ENCODE measurements at places on chromosomes 1 and 21. TPM values are rescaled to one million over a fixed set of nuclear protein-coding genes. Genes with fewer than 3 reads are reported as not detected.

Gene SPRR1B
- total RNA-seq, result not detected

Gene ARHGEF11
- total RNA-seq, result 15.3 TPM

Gene CAMK1G
- 0.83 TPM for total RNA-seq

Gene A3GALT2
- not detected for total RNA-seq

Gene TM2D1
- 14.3 TPM for total RNA-seq

Gene PLOD1
- 236 TPM for total RNA-seq

Gene GBP7
- not detected for total RNA-seq

Gene ERRFI1
- total RNA-seq, result 106 TPM

Gene VSIG8
- total RNA-seq, result not detected

GRCh38 chr1:194227161-194227560, 1040.7 kb upstream of the B3GALT2 start:
- peak; percentile 1 for DNase-seq

- no peak for DNase-seq
These were observed 307.9 kb downstream of the SMYD3 start for GRCh38 chr1:246199086-246199645.

GRCh38 chr1:25581764-25582163, 34.8 kb upstream of the MAN1C1 start:
- no peak for DNase-seq

DNA sequence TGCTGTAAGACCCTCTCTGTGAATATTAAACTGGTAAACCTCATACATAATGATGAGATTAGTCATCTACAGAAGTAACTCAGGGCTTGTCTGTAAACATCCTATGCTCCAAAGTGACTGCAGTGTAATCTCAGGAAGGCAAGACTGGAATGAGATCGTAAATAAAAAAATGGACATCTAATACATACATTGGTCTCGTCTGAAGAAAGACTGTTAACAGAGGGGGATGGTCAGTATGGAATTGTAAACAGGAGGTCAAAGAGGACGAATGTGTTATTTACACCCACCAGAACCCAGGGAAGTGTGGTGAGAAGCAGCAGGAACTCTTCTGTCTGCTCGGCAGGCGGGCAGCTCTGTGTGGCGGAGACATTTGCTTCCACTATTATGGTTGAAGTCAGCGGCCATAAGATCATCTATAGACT, 51.4 kb downstream of the DISC1 start:
- DNase-seq, result peak; percentile 75

- DNase-seq, result no peak
These were observed 61.5 kb downstream of the PEX14 start for GRCh38 chr1:10536133-10536770.

- DNase-seq, result peak; percentile 8
These were observed 4.3 kb downstream of the MGST3 start for GRCh38 chr1:165635329-165635728.

GRCh38 chr1:158179301-158180041, 1.2 kb upstream of the CD1D start:
- DNase-seq, result no peak

DNA sequence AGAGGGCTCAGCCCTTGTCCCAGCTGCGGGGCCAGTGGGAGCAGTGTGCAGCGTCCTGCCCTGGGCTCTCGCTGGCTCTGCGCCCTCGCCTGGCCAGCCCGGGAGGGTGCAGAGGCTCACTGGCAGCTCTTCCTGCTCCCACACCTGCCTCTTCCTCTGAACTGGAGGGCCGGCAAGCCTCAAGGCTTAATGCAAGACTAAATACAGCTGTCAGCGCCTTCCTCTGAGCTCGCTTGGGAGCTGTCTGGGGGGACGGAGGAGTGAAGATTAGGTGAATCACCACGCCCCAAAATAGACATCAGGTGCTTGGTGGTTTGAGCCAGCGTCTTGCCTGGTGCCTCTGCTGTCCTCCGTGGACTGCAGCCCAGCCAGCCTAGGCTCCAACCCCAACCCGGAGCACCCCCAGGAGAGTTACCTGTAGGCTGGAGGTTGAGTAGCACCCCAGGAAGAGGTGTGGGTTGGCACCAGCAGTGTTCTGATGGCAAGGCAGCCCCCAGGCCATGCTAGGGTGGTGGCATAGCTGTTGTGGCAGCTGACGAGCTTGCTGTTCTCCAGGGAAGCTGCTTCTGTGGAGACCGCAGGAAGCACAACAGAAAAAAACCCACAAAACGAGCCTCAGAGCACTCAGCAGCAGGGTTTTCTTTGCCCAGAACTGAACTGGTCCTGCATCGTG, 36.9 kb downstream of the UMODL1 start:
- DNase-seq, result peak; percentile 65

GRCh38 chr1:92623187-92623778, 136.6 kb upstream of the GFI1 start:
- peak; percentile 12 for DNase-seq

DNA sequence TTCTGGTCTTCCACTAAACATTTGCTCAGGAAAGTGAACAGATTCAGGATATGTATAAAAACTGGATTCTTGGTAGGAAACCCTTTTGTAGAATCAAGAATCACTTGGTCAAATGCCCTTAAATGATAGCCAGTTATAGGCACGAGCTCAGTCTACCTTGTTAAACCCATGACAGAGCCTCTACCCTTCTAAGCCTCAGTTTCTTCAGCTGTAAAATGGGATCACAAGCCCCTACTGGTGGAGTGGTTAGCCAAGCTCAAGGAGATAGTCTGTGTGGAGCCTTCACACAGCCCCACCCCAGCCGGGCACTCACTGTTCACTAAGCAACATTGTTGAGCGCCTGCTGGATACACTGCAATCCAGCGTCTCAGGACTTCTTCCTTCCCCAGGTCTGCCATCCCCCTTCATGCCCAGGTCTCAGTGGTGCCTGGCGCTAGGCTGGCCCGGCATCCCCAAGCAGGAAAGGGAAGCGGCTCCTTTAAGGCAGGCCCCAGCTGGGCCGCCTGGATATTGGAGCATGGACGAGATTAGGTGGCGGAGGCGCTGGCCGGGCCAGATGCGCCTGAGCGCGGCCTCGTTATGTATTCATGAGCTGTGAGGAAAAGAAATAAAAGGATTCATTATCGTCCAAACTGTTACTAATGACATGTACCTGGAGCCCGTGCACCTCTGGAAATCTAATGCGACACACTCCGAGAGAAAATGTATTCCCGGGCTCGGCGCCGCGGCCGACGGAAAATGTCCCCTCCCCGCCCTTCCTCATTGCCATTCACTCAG, 75.6 kb downstream of the TAS1R2 start:
- no peak for DNase-seq

GRCh38 chr1:228390649-228391048, 16.0 kb downstream of the TRIM11 start:
- DNase-seq, result no peak

DNA sequence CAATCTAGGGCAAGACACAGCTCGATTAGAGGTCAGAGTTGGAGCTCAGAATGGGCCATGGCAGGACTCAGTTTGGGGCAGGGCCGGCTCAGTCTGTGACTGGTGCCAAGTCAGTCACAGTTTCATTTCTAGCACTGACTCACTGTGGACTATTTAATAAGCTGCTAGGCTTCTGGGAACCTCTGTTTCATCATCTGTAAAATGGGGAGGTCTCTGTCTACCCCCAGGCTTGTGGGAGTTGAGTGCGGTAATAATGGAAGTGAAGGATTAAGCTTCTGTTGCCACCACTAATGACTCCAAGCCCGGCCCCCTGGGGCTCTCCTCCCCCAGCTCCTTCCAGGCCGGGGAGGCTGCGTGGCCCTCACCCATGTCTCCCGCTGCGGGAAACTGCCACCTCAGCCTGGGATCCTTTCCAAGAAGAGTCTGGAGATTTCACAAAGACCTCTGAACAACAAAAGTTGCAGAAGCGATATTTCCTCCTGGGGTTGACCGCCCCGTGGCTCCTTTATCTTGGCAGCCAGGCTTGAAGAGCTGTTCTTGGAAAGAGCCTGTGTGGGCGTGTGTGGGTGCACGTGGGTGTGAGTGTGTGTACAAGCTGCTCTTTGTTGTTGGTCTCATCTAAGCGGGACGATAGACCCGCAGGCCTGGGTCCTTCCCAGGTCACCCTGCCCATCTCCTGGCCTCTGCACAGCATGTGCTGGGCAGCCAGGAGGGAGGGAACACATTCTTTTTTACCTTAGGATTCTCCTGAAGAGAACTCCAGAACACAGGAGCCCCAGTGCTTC, 29.1 kb downstream of the KNCN start:
- DNase-seq, result peak; percentile 45

GRCh38 chr1:213651077-213651476, 336.7 kb upstream of the PROX1 start:
- no peak for DNase-seq

- no peak for DNase-seq
These were observed 154.5 kb downstream of the ETS2 start for GRCh38 chr21:38960251-38960650.

DNA sequence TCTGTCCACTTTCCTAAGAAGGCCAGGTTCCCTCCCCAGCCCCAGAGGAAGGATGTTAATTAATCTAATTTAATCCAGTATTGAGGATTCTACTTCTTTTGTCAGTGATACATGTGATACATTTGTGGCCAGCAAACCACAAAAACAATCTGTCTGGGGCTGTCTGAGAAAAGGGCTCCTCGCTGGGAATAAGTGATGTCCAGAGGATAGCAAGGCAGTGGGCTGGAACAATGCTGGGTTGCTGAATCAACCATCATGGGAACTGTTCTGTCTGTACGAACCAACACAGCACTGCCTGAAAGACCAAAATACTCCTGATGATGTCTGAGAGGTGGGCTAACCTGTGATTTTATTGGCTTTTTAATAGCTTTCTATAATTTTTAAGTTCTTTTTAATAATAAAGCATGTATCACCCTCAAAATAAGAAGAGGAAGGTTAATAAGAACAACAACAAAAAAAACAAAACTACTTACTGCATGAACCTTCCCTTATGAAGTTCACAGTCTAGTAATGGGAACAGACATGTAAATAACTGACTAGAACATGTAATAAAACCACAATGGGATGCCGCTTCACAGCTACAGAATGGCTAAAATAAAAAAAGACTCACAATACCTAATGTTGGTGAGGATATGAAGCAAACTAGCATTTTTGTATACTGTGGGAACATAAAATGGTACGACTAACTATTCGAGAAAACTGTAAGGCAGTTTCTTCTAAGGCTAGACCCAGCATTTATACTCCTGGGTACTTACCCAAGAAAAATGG, 11.4 kb upstream of the ADAR start:
- no peak for DNase-seq

DNA sequence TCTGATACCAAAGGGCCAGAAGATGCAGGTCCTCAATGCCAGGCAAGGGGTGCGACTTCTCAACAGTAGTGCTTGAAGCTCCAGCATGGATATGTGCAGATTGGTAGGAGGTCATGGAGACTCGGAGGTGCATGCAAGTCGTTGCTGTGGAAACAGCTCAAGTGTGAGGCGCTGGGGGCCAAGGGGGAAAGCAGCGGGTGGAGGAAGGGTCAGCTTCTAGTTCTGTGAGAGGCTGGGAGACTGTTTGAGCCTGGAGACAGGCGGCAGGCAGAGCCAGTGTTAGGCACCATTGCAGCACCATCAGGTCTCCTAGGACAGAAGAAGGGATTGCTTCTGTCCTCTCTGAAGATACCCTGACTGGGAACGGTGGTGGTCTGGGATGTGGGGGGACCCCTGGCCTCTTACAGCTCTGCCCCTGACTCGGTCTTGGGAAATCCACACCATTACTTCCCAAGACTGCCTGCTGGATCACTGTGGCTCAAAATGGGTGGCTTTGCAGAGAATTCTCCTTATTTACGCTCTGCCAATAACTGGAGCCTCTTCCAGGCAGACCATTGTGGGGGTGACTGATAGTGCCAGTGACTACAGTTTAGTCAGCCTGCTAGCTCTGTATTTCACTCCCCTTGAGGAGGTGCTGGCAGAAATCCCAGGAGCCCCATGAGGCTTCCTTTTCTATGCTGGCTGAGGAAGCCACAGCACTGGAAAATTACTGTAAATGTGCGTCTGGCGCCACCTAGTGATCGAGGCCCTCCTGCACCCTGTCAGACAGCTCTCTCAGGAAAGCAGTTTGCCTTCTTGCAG, 46.3 kb upstream of the VANGL1 start:
- peak; percentile 96 for DNase-seq

- no peak for DNase-seq
These were observed 193.6 kb downstream of the RGS7 start for GRCh38 chr1:241163363-241163762.

GRCh38 chr1:31238612-31238985, 1.1 kb downstream of the NKAIN1 start:
- no peak for DNase-seq

GRCh38 chr1:163406772-163407171, 85.0 kb downstream of the NUF2 start:
- no peak for DNase-seq

DNA sequence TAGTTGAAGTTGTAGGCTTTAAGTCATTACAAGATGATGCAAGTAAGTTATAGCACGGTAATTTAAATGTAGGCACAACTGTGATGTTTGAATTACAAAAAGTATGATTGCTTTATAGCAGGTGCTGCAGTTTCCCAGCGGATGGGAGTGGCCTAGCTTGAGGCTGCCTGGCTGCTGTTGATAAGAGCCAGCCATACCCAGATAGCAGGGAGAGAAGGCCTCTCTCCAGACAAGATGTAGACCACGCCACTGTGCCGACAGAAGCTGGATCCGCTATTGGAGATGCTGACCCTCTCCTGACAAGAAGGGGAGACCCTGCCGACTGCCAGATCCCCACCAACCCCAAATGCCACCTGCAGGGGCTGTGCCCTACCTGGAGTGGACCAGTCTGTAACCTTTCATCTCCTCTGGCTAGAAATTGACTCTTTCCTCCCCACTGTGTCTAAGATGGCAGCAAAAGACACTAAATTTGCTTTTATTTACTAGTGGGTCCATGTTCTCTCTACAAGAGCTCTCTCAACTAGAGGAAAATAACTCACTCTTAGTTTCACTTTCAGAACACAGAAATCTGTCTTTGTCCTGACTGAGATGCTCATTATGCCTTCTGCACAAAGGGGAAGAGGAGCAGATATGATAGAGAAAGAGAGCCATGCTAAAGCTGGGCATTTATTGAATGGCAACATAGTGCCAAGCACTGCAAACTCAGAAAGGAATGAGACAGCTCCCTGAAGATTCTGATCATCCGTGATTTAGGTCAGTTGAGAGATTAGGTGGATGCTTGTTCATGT, 127.9 kb downstream of the URB2 start:
- DNase-seq, result no peak

GRCh38 chr1:183760661-183761060, 44.3 kb upstream of the RGL1 start:
- no peak for DNase-seq
